ENCODE measurements at places on chromosomes 1 and 21.

GRCh38 chr1:248872752-248873408 lies 14.0 kb upstream of the ZNF692 start:
- peak; percentile 53 for DNase-seq

- DNase-seq, result no peak
Observed at GRCh38 chr1:174131032-174131638, 28.2 kb upstream of the RABGAP1L start.

- no peak for DNase-seq
Observed at GRCh38 chr1:178966312-178966711, 59.4 kb upstream of the FAM20B start.

- DNase-seq, result peak; percentile 39
Observed at GRCh38 chr1:28208818-28209441, 23.9 kb downstream of the DNAJC8 start.

GRCh38 chr1:24113641-24114033 lies 1.7 kb upstream of the MYOM3 start:
- no peak for DNase-seq

GRCh38 chr1:98940069-98940721 lies 64.5 kb downstream of the PLPPR5 start:
- DNase-seq, result no peak

DNA sequence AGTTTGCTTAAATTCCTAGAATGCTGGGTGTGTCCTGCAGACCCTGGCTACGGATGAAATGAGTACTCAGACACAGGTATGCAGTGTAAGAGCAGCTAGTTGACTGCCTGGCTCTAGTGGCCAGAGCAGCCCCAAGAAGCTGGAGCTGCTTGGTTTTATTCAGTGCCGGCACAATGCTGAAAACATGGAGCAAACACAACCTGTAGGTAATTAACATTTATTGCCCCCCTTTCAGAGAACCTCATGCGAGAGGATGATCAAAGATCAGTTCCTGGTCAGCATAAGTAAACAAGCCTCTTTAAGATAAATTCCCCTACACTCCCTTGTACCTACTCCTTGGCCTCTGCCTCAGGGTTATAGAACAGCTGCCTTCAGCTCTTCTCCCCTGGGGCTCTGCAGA lies 43.2 kb downstream of the MRPS6 start:
- DNase-seq, result no peak

GRCh38 chr1:165696625-165697100 lies 1.7 kb downstream of the ALDH9A1 start:
- DNase-seq, result no peak

- DNase-seq, result no peak
Observed at GRCh38 chr21:42121794-42122193, 50.7 kb downstream of the UMODL1 start.

DNA sequence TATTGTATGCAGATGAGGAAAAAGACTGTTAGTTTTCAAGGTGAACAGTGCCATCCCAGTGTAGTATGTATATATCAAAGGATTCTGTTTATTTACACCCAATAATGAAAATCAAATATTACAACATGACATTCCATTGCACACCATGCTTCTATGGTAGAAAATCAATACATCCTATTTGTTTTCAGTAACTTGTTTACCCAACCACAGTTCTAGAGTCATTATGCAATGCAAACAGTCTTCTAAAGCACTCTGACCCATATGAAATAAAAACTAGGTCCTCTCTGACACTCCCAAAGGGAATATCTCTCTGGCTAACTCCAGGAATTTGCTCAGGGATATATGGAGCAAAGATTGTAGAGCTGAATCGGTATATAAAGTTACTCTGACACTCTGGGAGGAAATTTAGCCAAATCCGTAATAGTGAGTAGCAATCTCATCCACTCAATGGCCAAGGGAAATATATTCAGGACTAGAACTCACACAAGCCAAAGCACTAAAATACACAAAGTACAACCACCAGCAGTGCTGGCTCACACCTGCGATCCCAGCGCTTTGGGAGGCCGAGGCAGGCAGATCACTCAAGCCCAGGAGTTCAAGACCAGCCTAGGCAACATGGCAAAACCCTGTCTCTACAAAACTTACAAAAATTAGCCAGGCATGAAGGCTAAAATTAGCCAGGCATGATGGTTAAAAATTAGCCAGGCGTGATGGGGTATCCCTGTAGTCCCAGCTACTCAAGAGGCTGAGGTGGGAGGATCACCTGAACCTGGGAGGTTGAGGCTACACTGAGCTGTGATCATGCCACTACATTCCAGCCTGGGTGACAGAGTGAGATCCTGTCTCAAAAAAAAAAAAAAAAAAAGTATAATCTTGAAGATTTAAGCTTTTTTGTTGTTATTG lies 75.2 kb downstream of the RERE start:
- DNase-seq, result no peak

- no peak for DNase-seq
Observed at GRCh38 chr1:233520261-233521191, 93.4 kb upstream of the KCNK1 start.

- no peak for DNase-seq
Observed at GRCh38 chr1:181216591-181216994, 128.1 kb downstream of the IER5 start.

DNA sequence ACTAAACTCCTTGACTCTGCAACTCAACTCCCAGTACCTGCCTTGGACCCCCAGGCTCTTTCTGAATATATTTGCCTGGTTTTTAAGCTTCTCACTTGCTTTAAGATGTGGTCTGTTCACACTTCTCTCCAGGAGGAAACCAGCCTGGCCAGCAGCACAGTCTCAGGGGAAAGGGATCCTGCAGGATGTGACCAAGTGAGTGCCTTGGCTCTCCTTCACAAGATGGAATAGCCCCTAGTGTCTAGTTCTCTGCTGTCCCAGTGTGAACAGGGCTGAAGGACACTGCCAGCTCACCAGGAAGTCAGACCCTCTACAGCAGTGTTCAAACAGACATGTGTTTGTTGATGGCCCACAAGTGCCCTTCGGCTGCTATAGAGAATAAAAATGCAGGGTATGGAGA lies 32.9 kb downstream of the CD244 start:
- DNase-seq, result no peak

GRCh38 chr1:30753118-30753517 lies 4.5 kb downstream of the LAPTM5 start:
- DNase-seq, result no peak

DNA sequence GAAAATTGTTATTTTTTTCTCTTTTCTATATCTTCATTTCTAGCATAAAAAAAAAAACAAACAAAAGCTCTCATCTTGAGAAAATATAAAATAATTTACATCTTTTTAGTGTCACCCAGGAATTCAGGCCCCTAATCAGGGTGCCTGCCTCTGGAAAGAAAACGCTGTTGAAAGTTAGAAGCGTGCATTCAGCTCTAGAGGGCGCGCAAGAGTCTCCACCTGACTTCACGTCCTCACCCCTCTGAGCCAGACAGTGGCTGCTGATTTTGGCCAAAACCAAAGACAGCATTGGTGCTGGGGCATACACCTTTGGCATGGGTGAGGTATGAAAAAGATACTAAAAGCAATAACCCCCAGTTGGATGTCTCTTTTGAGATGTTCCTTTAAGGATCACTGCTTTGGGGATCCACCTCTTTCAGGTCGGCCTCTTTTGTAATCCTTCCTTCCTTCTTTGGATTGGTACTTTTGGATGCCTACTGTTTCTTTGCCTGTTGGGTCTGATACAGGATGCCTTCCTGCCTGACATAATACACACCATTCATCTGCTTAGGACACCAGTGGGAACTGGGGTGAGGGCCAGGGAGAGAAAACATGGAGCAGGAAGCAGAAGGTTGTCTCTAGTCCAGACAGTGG lies 77.6 kb upstream of the CHRM3 start:
- DNase-seq, result peak; percentile 2

GRCh38 chr1:64909031-64909430 lies 57.3 kb downstream of the JAK1 start:
- no peak for DNase-seq

DNA sequence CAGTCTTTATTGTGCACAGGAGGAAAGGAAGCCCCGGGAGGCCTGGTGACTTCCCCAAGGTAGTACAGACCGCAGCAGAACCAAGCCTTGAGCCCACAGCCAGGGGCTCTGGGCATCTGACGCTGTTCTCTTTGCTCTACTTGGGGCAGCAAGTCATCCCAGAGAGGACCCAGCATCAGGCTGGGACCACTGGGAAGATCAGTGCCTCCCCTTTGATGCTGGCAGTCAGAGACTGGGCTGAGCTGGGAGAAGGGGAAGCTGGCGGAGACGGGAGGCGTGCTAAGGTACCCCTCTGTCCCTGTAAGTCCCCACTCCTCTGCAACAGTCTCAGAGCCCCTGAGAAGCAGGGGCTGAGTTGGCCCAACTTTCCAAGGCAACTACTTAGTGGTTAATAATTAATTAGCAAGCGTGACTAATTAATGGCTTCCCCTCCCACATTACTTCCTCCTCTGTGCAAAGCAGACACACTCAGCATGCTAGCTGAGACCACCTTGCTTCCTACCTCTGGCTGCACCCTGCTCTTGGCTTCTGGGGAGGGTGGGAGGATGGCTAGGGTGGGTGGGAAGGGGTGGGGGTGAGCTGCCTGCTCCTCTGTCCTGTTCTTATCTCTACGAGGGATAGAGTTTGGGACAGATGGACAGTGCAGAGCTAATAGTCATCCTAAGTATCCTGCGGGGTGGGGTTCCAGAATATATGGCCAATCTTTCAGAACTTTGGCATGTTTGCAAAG lies 1.3 kb downstream of the INAVA start:
- DNase-seq, result no peak

GRCh38 chr1:93257889-93258288 lies 77.4 kb downstream of the CCDC18 start:
- DNase-seq, result no peak

- DNase-seq, result no peak
Observed at GRCh38 chr1:244291236-244292201, 160.2 kb downstream of the ADSS2 start.

DNA sequence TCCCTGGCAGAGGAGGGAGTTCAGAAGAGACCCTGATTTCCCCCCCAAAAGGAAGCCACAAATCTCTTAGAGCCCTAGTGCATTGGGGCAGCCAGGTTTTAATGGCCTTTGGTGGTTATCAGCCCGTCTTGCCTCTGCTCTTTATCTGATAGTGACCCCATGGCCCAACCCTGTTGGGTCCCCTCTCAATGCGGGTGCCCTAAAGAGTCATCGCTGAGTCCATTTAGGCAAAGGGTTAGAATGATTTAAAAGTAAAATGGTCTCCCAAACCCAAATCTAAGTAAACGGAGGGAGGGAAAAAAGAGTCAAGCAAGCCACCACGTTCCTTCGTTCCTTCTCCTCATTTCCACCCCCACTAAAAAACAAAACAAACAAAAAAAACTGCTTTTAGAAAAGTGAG lies 164.0 kb downstream of the RUNX1 start:
- DNase-seq, result no peak

GRCh38 chr1:165697491-165697880 lies 876 bp downstream of the ALDH9A1 start:
- DNase-seq, result no peak

DNA sequence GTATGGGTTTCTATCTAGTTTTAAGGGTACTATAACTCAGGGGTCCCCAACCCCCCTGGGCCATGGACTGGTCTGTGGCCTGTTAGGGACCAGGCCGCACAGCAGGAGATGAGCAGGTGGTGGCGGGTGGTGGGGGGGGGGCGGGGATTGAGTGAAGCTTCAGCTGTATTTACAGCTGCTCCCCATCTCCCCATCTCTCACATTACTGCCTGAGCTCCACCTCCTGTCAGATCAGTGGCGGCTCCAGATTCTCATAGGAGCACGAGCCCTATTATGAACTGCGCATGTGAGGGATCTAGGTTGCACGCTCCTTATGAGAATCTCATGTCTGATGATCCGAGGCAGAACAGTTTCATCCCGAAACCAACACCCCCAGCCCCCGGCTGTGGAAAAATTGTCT lies 95.1 kb upstream of the SLC45A1 start:
- DNase-seq, result no peak

DNA sequence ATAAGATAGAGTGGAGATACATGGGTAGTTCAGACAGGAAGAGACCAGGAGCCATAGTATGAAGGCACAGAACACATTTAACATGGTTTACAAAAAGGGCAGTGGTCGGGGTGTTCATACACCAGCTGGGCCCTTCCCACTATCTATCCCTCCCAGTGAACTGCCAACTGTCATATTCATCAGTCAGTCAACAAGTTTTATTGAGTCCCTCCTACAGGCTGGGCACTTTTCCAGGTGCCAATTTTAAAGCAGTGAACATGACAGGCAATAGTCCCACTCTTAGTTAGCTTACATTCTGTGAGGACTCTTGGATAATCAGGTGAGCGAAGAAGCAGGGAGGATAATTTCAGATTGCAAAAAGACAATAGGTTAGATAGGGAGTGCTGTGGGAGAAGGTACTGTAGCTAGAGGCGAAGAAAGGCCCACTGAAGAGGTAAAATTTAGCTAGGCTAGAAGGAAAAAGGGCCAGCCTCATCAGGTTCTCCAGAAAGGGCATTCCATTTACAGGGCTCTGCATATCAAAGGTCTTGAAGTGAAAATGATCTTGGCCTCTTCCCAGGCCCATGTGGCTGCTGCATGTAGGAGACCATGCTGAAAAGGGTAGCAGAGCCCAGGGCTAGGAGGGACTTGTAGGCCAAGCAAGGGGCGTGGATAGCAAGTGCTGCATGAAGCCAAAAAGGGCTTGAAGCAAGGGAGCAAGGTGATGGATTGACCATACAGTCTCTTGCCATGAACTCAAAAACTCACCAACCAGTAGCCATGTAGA lies 274.7 kb upstream of the SNX7 start:
- no peak for DNase-seq

DNA sequence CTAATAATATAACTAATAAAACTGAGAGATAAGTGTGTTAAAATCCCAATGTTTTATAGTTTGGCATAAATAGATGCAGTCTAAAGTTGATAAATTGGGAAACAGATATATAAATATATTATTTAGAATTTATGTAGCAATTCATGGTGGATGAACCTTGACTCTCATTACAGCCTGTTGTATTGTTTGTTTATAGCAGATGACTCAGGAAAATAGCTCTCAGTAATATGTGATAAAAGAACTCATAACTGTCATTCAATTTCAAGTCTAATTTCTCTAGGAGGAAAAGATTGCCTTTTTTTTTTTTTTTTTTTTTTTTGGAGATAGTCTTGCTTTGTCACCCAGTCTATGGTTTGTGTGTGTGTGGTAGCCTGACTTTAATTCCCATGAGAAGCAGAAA lies 603.2 kb upstream of the PKN2 start:
- no peak for DNase-seq

- DNase-seq, result no peak
Observed at GRCh38 chr1:115013792-115014191, 15.8 kb upstream of the TSHB start.

GRCh38 chr1:163049296-163049695 lies 19.9 kb upstream of the RGS4 start:
- DNase-seq, result no peak

GRCh38 chr1:197955486-197956394 lies 38.6 kb downstream of the LHX9 start:
- no peak for DNase-seq
